ENCODE measurements at places on chromosomes 5 and 9.

DNA sequence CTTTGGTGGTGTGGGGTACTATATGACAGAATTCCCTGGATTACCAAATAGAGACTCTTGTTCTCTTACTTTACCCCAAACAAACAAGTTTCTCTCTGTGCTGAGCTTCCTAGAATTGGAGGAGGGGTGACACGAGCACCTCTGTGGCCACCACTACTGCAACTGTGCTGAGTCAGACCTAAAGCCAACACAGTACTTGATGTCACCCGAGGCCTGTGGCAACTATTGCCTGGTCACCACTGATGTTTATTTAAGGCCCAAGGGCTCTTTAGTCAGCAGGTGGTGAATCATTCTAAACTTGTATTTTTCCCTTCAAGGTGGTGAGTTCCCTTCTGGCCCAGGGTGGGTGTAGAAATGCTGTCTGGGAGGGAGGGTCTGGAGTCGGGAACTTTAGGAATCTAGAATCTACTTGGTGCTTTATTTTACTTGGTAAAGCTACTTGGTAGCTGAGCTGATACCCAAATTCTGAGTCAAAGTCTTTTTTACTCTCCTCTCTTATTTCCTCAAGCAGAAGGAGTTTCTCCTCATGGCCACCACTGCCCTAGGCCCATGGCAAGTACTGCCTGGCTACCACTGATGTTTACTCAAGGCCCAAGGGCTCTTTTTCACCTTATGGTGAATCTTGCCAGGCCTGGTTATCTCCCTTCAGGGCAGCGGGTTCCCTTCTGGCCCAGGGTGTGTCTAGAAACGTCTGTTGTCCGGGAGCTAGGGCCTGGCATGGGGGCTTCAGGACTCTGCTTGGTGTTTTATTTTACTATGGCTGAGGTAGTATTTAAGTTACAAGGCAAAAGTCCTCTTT lies 9.8 kb downstream of the LURAP1L start:
- no peak for DNase-seq

DNA sequence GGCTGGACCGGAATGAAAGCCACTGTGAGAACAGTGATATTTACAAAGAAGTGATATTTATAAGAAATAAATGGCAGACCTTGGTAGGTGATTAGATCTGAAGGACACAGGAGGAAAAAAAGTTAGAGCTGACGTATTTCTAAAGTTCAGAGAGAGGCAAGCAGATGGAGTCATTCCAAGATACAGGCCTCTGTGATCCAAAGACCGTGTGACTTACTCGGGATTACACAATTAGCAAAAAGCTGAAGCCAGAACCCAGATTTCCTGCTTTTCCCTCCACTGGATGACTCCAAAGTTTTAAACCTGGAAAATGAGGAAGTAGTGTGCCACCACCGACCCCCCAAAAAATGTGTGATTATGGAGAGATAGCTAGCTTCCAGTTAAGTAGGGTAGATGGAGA lies 3.1 kb upstream of the DOCK8 start:
- no peak for DNase-seq

GRCh38 chr5:64384765-64385164 lies 121.0 kb upstream of the RGS7BP start:
- DNase-seq, result no peak

GRCh38 chr5:149677731-149678130 lies 52.4 kb upstream of the PPARGC1B start:
- no peak for DNase-seq

DNA sequence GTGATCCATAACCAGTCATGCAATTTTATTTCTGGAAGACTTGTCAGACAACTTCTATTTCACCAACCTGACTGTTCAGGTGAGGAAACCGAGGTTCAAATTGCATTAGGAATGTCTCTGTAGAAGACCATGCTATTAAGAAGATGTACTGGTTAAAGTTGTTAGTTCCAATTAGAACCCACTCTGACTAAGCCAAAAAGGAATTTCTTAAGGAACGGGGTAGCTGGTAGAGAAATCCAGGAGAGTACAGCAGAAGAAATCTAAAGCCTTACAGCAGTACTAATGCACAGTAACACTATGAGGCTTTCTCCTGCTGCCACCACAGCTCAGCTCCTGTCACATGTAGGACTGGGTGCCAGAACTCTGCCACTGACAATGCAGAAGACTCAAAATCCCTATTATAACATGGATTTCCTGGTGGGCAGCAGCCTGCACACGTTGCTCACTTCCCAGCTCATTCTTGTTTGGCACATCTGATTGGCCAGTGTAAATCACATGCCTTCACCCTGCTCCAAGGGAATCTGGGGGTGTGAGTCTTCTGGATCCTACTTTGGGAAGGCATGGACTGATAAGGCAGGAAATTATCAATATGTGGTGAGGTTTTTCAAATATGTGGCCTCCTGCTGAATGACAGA lies 37.1 kb downstream of the CAST start:
- DNase-seq, result no peak

- DNase-seq, result no peak
These were observed 204.9 kb downstream of the ZSWIM6 start for GRCh38 chr5:61536922-61537321.

DNA sequence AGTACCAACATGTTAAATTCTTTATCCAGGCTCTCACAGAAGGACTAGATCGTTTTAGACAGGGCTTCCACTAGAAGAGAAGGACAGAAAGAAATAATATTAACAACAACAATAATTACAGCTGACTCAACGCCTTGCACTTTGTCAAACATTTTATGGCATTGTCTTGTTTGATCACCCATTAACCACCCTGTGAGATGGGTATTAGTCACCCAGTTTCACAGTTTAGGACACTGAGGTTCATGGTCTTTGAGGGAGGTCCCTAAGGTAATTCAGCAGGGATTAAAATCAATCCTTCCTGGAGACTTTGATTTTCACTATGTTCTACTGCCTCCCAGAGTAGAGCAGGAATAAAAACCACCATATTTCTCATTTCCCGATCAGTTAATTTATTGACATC lies 51.4 kb upstream of the BNC2 start:
- no peak for DNase-seq

DNA sequence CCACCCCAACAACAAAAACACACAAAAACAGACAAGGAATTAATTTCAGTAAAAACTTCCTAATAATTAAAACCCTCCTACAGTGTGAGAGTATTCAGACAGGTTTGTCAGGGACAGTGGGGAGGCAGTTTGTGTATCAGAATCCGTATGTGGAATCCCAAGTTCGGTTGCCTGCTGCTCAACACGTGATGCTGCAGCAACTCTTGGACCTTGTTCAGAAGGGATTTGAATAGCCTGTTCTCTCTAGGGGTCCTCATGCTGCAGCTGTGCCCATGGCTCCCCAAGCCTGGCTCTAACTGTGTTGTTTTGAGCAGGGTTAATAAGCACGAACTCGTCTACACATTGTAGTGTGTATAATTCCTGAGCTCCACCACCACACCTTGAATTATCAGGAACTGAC lies 28.7 kb downstream of the TLE4 start:
- no peak for DNase-seq

DNA sequence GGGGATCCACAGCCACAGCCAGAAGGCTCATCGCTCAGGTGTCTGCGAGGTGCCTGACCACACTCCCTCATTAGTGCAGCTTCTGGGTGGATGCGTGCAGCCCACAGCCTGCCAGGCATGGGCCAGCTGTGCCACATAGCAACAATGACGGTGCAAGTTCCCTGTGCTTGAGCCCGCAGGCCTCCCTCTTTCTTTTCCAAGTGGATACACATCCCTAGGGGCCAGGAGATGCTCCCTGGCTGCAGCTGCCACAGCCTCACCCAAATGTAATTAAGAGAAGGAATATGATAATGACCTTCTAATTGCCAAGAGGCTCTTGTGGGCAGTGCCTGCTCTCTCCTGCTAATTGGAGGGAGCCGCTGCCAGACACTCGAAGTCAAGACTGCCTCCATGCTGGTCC lies 116.0 kb upstream of the PPP1R26 start:
- no peak for DNase-seq

- DNase-seq, result no peak
These were observed 97.1 kb downstream of the DTWD2 start for GRCh38 chr5:118891252-118891651.

DNA sequence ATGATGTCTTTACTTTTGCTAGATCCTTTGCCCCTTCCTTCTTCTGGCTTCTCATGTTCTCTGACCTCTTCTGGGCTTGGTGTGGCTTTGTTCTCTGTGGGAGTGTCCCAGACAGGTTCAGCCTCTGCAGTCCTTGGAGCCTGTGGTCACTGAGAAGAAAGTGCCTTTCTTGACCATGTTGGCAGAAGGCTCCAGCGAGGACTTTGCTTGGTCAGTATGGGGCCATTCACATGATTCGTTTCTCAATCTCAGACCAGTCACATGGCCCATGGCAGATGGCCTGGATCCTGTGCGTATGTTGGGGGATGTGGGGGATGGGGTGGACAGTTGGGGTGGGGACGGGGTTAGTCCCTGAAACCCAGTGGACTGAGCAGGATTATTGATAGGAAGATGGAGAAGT lies 274.1 kb downstream of the ARHGAP26 start:
- DNase-seq, result no peak

- DNase-seq, result no peak
These were observed 27.4 kb upstream of the SYNPO start for GRCh38 chr5:150612905-150613670.

DNA sequence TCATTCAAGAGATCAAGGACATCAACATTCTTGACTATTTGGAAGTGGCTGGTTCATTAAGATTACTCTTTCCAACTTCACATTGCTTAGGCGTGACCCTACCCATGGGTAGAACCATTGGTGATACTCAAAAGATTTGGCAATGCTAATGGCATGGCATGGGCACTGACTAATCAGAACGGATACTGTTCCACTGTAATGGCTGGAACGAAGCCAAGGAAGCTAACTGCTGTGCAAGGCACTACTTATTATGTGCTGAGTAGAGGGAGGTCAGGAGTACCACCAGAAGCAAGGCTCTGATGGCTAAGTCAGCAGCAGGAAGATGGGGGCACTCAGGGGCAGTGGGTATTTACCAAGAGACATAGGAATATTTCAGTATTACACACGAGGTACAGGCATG lies 31.9 kb downstream of the GNA14 start:
- no peak for DNase-seq

- DNase-seq, result no peak
These were observed 13.3 kb downstream of the ZNF474 start for GRCh38 chr5:122142480-122143164.

- no peak for DNase-seq
These were observed 37.6 kb downstream of the SYK start for GRCh38 chr9:90839183-90839728.

DNA sequence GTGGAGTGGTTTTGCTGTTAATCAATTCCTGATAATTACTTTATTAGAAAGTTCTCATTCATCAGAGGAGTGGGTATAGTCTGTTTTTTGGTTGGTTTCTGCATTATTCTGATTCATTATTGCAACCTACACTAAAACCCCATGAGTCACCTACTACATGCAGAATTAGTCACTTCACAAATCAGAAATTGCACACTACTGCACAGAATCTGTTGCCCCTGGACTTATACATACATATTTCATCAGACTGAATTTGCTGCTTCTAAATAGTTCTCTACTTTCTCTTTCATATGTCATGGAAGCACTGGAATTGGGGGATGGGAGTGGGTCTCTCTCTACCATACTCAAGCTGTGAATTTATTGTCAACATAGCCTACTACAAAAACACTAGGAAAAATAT lies 585.1 kb downstream of the DNAH5 start:
- DNase-seq, result no peak

- DNase-seq, result no peak
These were observed 995 bp downstream of the RPL35 start for GRCh38 chr9:124860582-124861341.

GRCh38 chr9:3495855-3496254 lies 29.9 kb downstream of the RFX3 start:
- no peak for DNase-seq

GRCh38 chr9:83403527-83404238 lies 134.5 kb downstream of the FRMD3 start:
- DNase-seq, result no peak

DNA sequence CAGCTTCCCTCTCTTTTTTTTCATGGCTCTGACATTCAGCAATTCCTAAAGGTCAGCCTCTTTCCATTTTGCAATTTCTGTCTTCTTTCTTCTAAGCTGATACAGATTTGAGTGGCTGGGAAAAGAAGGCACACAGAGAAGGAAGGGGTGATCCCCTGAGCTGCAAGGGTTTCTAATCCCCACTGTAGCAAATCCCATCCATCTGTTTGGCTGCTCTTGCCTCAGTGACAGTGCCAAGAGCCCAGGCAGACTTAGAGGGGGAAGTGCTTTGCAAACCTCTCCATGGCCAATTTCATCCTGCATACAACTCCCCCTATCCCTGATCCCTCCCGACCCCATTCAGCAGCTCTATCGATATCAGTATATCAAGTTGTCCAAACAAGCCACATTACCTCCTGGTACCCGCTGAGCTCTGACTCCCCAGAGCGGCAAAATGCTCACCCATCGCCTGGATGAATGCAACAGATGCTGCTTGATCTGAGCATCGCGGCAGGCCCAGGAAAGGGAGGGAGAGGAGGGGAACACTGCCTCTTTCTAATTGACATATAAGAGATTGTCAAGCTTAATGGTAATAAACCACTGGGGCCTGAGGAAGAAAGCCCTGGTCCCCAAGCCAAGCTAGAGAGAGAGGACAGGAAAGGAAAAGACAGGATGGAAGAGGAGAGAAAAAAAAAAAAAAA lies 268.9 kb downstream of the ASTN2 start:
- no peak for DNase-seq

GRCh38 chr9:19809422-19810269 lies 20.8 kb upstream of the SLC24A2 start:
- DNase-seq, result no peak

- no peak for DNase-seq
These were observed 45.6 kb downstream of the COMMD10 start for GRCh38 chr5:116130471-116130870.

GRCh38 chr5:115423051-115423450 lies 121.5 kb downstream of the FEM1C start:
- no peak for DNase-seq

- no peak for DNase-seq
These were observed 52.5 kb upstream of the SLC2A8 start for GRCh38 chr9:127344368-127345000.

GRCh38 chr5:83568186-83568585 lies 96.6 kb downstream of the VCAN start:
- DNase-seq, result no peak

DNA sequence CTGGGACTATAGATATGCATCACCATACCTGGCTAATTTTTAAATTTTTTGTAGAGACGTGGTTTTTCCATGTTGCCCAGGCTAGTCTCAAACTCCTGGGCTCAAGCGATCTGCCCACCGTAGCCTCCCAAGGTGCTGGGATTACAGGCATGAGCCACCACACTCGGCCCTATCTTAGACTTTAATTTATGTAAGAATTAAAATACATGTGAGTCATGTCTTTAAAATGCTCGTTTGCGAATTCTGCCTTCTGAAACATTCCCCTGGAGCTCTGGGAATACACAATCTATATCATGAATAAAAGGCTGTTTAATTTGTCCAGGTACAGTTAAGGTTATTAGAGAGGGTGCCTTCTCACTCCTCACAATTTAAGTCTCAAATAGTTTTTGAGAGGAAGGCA lies 32.8 kb downstream of the RHOBTB3 start:
- DNase-seq, result no peak

DNA sequence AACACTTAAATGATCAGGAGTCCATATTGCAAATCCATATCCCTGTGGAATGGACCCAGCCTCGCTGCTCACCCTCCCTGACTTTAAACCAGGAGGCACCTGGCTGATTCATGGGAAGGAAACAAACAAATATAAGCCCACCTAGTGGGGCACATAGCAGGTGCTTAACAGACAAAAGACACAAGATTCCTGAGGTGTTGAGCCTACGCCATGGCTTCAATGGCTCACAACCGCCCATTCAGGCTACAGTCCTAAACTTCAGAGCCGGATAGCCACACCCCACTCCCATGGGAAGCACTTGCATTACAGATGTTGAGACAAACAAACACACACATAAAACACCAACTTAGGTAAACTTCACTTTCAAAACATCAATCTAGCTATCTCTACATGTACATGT lies 359.9 kb downstream of the ICE1 start:
- DNase-seq, result no peak

Data from T-helper 22 cell (primary cell).